ENCODE measurements at places on chromosomes 6 and 20. TPM values are rescaled to one million over a fixed set of nuclear protein-coding genes. Genes with fewer than 3 reads are reported as not detected.

Gene SPTLC3
- total RNA-seq: 6.8 TPM

Gene ZNF831
- 0.98 TPM for total RNA-seq

Gene DOK5
- total RNA-seq: 85.6 TPM

Gene CASS4
- 0.49 TPM for total RNA-seq

Gene PIGU
- 21.1 TPM for total RNA-seq

Gene SOBP
- total RNA-seq: 7.4 TPM

Gene NMBR
- total RNA-seq: not detected

Gene SLC26A8
- total RNA-seq: not detected

Gene PTCHD4
- 9.8 TPM for total RNA-seq

Gene ME1
- 17.0 TPM for total RNA-seq

Gene RGS17
- 7.8 TPM for total RNA-seq

Gene CNR1
- total RNA-seq: not detected

Gene SNAP91
- total RNA-seq: 0.36 TPM

Gene ABHD16B
- total RNA-seq: not detected

Gene HCK
- total RNA-seq: not detected

Gene GJA10
- total RNA-seq: not detected

Gene TRAPPC3L
- total RNA-seq: not detected

Gene STXBP5
- 65.2 TPM for total RNA-seq

Gene OPRL1
- 0.63 TPM for total RNA-seq

Gene MYCT1
- total RNA-seq: 2.6 TPM

Gene COL9A1
- not detected for total RNA-seq

Gene ADNP
- 31.2 TPM for total RNA-seq

Gene MEP1A
- not detected for total RNA-seq

Gene OLIG3
- total RNA-seq: 0.74 TPM

Gene ZNF341
- 0.90 TPM for total RNA-seq

Gene SRMS
- not detected for total RNA-seq

Gene DEFB132
- total RNA-seq: not detected

Gene QKI
- total RNA-seq: 145 TPM

Gene SULF2
- 1.9 TPM for total RNA-seq

Gene DLL1
- total RNA-seq: 4.9 TPM

Gene MUC22
- total RNA-seq: not detected

Gene PANK2
- total RNA-seq: 102 TPM

Gene CALHM5
- 6.8 TPM for total RNA-seq

Gene RBBP9
- 6.4 TPM for total RNA-seq

Gene NOX3
- not detected for total RNA-seq

Gene C6orf141
- total RNA-seq: 5.7 TPM

Gene DCDC2
- not detected for total RNA-seq

Gene CCN6
- not detected for total RNA-seq

Gene DEF6
- total RNA-seq: 0.18 TPM

Gene FAM83C
- not detected for total RNA-seq

Gene SLC44A4
- 0.27 TPM for total RNA-seq

Gene AVP
- total RNA-seq: not detected
